GM04503 (cell line): ENCODE measurements at places on chromosomes 5 and 9.

DNA sequence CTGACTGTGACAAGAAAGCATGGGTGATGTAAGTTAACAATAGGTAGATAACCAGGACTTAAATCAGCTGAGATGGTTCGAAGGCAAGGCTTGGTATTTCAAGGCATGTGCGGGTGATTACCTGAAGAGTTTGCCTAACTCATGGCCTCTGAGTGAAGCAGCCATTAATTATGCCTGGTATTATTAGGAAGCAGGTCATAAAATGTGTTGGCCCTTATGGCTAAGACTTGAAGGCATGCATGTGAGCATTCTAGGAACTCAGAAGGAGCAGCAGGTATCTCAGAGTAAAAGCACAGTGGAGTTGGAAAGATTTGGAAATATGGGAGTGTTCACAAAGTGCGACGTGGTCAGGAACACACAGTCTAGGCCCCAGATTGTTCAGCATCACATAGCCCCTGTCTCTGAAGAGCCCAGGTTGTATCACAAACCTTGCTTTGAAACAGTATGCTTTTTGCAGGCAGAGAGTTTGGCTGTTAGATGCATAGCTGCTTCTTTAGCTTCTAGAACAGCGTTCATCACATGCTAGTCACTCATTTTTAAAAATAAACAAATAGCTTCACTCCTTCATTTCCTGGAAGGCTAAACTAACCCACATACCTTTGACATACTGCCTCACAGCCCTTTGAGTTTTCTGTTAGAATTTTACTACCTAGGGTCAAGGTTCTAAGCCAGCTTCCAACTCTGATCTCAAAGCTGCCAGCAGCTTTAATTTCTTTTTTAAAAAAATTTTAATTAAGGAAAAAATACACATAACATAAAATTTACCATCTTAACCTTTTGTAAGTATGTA, 2.1 kb downstream of the HEXB start:
- DNase-seq: no peak

DNA sequence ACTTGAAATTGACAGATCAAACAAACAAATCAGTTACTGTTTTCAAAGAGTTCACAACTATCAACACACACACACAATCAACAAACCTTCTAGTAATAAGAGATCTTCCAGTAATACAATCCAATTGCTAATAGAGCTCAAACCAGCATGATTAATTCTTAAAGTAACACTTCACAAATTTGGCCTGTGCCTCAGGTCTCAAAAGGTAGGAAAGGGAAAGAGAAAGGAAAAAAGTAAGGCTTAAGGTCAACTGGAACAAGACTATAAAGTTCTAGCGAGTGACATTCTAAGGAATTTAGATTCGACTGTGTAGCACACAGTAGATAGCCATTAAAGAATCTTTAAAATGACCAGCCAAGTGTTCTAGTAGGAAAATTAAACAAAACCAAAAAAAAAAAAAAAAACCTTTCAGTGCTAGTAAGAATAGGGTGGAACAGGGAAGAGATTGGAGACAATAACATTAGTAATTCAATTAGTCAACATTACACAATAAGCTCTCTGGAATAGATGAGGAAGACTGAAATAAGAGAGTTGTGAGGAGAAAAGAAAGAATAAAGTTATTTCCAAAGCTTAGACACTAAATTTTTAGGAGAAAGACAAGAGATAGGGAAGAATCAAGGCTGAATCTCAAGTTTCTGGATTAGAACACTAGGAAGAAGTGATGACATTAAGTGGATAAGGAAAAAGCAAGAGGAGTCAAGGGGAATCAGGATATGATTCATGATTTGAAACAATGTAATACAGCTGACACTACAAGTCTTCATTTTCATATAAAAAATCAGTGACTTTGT, 86.1 kb downstream of the FBXL17 start:
- DNase-seq: peak; percentile 1

DNA sequence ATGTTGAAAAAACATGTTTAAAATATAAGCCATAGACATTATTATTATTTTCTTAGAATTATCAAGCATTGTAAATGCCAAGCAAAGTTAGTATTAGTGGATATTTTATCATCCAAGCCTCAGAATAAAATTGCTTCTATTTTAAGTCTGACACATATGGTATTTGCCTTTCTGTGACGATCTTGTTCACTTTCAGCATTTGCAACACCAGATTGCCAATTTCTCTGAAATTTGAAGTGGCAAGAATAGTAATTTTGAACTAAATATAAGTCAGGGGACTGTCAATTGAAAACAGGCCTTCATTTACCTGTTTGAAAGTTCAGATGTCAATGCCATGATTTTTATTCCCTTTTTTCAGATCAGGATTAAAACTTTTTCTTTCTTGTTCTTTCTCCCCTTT, 1233.6 kb upstream of the CDH18 start:
- no peak for DNase-seq

- no peak for DNase-seq
These were observed 2.9 kb downstream of the BOD1 start for GRCh38 chr5:173613433-173614159.

- DNase-seq: no peak
These were observed 203.3 kb downstream of the CWC27 start for GRCh38 chr5:64971990-64972389.

- no peak for DNase-seq
These were observed 124.2 kb upstream of the TRPM3 start for GRCh38 chr9:71245651-71246050.

DNA sequence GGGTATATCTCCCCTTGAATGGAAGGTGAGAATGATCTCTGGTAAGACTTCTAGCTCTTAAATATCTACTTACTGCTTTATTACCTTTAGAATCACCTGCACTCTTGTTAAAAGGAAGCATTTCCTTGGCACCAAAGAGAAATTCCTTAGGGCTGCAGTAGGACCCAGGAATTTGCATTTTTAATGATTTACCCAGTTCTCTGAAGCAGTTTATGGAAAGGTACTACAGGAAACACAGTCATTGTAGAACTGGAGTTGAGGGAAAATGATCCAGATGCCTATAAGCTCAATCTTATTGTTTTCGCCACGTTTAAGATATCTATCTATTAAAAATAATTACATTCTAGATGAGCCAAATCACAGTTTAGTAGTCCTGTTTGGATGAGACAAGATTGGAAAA, 9.5 kb upstream of the C9 start:
- DNase-seq: no peak

GRCh38 chr9:134842321-134842720, 38.3 kb upstream of the FCN2 start:
- no peak for DNase-seq

DNA sequence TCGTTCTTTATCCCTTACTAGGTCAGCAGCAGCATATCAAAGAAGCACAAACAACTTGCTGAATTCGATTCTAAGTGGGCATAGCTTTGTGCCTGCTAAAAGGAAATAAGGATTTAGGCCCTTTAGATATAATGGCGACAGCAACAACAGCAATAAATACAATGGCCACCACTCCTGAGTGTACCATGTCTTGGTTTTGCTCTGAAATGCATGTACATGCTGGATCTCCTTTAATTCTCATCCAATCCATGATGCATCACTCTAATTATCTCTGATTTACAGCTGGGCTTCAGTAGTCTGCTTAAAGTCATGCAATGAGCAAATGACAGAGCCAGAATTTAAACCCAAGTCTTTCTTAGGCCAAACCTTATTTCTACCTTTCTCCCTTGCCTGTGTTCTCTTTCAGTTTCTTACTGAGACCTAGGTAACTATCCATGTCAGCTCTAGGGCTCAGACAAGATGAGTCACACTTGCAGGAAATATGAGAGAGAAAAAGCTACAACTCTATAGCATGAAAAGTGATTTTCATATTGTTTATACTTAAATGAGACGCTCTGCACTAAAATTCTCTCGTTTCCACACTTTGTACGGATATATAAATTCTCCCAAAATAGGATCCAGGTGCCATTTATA, 111.8 kb downstream of the HMHB1 start:
- no peak for DNase-seq
